ENCODE measurements at places on chromosomes 3 and 15.

DNA sequence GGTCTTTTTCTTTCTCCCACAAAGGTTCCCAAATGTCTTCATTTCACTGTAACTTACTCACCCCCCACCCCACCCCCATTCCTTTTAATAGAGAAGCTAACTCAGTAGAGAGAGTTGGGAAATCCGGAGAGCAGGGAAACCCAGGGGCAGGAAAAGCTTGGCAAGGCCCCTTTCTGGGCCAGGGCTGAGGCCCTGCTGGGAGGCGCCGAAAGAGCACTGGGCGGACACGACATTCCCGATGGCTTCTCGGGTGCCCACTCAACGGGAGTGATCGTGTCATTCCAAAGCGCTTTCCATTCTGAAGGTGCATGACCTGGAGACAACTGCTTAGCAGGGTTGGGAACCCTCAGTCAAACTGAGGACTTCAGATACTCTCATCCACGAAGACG lies 1.6 kb upstream of the DALRD3 start:
- DNase-seq: no peak

- peak; percentile 39 for DNase-seq
Measured at GRCh38 chr15:68154923-68155559, 50.1 kb downstream of the CALML4 start.

- no peak for DNase-seq
Measured at GRCh38 chr3:126261037-126261436, 80.7 kb upstream of the ALDH1L1 start.

- no peak for DNase-seq
Measured at GRCh38 chr3:57582474-57583168, 14.5 kb downstream of the ARF4 start.

DNA sequence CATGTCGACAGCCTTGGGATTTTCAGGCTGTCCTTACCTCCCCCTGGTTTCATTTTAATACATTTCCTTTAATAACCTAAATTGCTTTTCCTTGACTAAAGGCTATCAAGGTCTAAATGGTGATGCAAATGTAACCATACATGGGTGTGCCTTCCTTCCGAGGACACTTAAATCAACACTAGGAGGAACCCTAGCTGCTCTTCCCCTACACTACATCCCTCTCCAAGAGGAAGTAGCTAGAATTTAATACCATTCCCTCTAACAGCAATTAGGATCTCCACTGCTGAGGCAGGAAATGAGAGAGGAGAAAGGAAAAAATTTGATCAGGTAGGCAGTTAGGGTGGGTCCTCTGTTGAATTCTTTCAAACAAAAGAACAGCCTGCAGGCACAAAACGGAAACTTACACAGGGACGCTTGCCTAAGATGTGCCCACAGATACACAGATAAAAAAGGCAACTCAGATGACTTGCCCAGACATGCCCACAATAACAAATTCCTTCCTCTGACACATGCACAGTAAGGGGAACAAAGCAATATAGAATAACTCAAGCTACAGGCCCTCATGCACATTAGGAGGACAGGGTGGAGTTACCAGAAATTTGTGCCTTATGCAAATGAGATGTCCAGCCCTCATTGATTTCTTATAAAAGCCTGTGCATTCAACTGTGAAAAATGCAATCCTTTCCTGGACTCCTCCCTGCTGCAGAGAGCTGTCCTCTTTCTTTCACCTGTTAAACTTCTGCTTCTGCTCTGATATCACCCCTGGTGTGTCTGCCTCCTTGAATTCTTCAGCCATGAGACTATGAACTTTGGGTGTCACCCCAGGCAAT lies 1024.4 kb upstream of the CADM2 start:
- no peak for DNase-seq

DNA sequence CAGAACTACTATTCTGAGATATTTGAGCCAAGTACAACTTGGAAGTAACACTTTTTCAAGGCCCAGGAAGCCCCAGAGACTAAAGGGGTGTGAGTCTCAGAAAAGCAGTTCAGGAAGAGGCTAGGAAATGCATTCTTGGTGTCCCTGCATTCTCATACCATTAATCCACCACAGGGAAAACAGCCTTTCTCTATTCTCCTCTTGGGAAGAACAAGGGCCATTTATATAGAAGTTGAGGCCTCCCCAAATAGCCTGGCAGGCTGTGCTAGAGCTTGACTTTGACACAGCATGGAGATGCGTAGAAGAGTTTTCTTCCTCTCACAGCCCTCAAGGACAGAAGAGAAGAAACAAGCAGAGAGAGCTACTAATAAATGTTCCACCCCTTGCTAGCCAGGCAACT lies 5.5 kb upstream of the NR2C2 start:
- DNase-seq: no peak

DNA sequence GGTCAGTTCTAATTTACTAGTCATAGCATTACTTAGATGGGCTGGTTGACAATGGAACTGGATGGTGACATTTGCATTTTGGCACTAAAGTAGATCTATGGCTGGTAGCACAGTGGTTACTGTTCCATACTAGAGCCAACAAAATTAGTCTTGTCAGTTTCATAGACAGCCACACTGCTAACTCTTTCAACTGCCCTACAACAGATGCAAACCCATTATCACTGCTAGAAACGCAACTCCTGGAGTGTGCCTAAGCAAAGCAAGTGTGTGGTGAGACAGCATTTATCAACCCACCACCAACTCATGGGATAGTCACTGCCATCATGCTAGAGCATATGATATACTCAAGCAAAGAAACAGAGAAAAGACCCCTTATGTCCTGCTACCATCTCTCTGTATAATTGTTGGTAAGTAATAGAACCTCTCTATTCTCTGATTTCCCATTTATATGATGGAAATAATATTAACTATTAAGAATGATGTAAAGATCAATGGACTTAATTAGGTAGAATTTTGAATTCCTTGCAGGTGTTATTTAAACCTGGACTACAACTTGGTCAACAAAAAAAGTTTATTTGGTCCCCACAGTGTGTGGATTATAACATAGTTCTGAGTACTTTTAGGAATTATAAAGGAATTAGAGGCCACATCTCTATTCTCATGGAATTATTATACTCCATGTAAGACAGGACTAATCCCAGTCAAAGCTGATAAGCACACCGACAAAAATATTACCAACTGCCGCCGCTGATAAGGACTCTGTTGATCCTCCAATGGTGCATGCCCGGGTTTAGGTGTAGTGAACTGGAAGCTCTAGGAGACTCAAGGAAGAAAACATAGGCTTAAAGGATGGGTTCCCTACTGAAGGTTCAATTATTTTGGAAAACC lies 19.9 kb upstream of the ABHD5 start:
- DNase-seq: no peak

- no peak for DNase-seq
Measured at GRCh38 chr15:37217567-37217966, 117.2 kb upstream of the MEIS2 start.

DNA sequence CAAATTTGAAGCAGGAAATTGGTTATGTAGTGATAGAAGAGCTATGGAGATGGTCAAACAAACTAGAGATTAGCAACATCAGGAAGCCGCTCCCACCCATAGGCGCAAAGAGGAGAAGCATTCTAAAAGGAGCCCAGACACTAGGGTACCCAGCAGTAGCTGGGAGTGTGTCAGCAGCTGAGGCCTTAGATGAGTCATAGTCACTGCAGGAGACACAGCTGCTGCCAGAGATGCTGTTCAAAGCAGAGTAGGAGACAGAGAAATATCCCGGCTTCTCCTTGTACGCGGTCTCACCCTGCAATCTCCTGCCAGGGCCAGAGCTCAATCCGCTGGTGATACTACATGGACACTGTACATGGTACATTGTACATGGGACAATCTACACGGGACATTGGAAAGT lies 61.9 kb downstream of the VGLL3 start:
- DNase-seq: no peak

Data from CD4-positive, alpha-beta T cell treated with Interferon alpha-2 for 1 hour (primary cell).